ENCODE measurements at places on chromosomes 12 and 14.

- no peak for DNase-seq
Measured at GRCh38 chr12:21541773-21542172, 15.7 kb downstream of the SPX start.

GRCh38 chr14:45947830-45948229 is 694.8 kb upstream of the MIS18BP1 start:
- no peak for DNase-seq

DNA sequence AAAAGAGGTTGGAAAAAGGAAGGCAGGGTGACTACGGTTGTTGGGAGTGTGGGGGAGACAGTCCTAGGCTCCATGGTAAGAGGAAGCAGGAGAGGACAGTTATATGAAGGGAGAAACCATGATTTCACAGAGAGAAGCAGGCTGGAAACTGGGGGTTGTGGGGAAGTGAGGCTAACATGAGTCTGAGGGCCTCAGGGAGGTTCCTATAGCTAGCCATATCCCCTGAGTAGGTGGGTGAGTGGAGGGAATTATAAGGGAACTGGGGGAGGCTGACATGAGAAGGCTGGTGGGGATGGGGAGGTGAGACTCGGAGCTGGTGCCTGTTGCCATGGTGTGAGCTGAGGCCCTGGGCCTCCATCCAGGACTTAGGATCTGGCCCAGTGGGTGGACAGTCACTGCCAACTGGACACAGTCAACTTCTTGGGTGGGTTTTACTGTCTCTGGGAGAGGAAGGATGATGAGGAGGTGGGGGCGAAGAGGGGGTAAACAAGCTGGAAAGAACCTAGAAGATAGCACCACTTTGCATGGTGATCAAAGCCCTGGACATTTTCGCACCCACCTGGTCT is 1.4 kb downstream of the RNASE13 start:
- DNase-seq: no peak

- DNase-seq: no peak
Measured at GRCh38 chr14:91843437-91843836, 23.9 kb downstream of the TC2N start.

DNA sequence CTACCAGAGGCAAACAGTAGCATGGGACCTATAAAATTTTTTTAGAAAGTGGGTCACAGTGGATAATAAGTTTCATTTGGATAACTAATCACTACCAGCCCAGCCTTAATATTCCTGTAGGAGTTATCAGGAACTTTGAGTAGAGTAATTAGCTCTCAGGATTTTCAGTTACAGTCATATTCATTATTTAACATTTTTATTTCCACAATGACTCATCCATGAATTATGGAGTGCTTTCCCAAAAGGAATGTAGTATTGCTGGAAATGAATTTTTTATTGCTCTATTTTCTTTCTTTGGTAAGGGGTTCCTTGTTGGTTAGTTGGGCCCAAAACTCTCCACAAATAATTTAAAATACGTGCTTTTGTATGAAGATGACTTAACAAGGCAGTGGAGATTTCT is 53.7 kb downstream of the ERC1 start:
- DNase-seq: no peak

GRCh38 chr12:104353012-104353981 is 49.8 kb downstream of the EID3 start:
- no peak for DNase-seq

DNA sequence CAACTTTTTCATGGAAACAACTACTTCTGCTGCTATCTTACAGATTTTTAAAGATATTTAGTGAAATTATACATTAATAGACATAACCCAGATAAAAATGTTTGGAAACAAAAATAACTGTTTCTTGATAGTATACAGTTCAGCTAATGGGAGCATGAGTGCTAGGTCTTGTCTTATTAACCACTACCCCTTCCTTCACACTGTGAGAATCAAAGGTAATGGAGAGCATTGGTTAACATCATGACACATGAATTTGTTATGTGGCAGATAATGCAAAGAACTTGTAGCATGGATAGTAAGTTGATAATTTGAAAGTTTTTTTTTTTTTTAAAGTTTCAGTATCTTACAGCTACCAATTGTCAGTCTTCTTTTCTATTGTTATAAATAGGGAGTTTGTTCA is 44.2 kb downstream of the CCDC91 start:
- no peak for DNase-seq

DNA sequence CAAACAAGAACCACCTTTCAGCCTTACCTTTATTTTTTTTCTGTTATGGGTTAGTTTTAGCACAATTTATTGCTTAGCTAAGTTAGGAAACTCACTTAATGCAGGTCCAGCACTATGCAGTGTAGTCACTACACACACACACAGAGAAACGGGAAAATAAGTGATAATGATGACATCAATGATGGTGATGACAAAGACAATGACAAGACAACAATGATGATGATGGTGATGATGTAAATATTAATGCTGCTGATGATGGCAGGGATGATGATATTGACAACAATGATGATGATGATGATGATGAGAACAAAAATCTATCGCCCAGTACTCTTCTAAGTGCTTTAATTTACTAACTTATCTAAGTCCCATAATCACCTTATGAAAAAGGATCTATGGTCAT is 41.1 kb downstream of the WSCD2 start:
- no peak for DNase-seq

DNA sequence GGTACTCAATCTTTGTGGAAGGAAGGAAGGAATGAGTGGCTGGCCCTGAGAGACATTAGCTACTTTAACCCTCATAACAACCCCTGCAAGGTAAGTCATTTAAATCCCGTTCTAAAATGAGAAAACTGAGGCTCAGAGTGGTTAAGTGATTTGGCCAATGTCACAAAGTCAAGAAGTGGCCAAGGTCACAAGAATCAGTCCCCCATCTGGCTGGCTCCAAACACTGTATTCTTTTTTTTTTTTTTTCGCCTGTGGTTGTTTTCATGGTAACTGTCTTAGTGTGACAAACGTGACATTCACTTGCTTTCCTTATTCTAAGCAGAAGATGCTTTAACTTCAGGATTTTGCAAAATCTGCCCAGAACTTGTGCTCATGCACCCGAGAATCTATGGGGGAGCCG is 2.8 kb downstream of the TTC7B start:
- DNase-seq: no peak

DNA sequence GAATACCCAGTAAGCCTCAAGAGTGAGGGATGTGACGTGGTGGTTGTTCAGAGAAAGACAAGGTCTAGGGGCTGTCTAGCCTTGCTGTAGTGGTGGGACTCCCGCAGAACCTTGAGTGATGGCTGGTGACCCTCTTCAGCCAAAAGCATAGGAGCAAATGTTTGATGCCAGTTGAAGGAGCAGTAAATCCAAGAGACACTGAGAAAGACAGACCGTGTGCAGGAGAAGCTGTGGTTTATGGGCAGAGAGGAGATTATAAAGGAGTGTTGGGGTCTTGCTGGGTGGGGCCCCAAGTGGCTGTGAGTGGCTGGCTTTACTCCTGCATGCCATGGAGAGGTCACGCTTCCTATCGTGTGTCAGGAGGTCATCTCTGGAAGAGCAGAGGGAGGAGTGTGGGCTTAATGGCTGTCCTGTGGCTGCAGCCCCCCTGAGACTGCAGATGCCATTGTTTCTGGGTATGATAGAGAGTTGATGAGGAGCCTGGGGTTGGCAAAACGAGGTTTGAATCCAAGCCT is 152.0 kb upstream of the CCND2 start:
- no peak for DNase-seq
